ENCODE measurements at places on chromosomes 3 and 15.

GRCh38 chr15:55856506-55857164 is 113.7 kb upstream of the PRTG start:
- no peak for DNase-seq
- H3K4me3 ChIP-seq = no peak overlapping the region
- H3K27me3 ChIP-seq = no peaks in the 10 kb centered on the region
- H3K27ac ChIP-seq = no peak overlapping the region
- H3K36me3 ChIP-seq = peaks cover 5% of the 10 kb centered on the region

GRCh38 chr3:48408823-48409281 is 21.0 kb downstream of the PLXNB1 start:
- no peaks in the 10 kb centered on the region for H3K27me3 ChIP-seq
- DNase-seq = no peak
- no peaks in the 10 kb centered on the region for H3K4me1 ChIP-seq
- H3K4me3 ChIP-seq = no peak overlapping the region

GRCh38 chr15:32956006-32956405 is 238.2 kb downstream of the GREM1 start:
- H3K27ac ChIP-seq = no peak overlapping the region
- H3K27me3 ChIP-seq = peaks cover 8% of the 10 kb centered on the region
- DNase-seq = no peak
- no peak overlapping the region for H3K4me3 ChIP-seq
- H3K4me1 ChIP-seq = no peaks in the 10 kb centered on the region

- H3K4me1 ChIP-seq = peaks cover 2% of the 10 kb centered on the region
- H3K4me3 ChIP-seq = no peak overlapping the region
- no peaks in the 10 kb centered on the region for H3K36me3 ChIP-seq
- H3K27me3 ChIP-seq = no peaks in the 10 kb centered on the region
- no peak for DNase-seq
Observed at GRCh38 chr3:143668924-143669790, 179.1 kb downstream of the SLC9A9 start.

- no peak overlapping the region for H3K27ac ChIP-seq
- H3K4me3 ChIP-seq = no peak overlapping the region
- H3K27me3 ChIP-seq = no peaks in the 10 kb centered on the region
Observed at GRCh38 chr3:2802429-2802828, 307.7 kb downstream of the IL5RA start.

DNA sequence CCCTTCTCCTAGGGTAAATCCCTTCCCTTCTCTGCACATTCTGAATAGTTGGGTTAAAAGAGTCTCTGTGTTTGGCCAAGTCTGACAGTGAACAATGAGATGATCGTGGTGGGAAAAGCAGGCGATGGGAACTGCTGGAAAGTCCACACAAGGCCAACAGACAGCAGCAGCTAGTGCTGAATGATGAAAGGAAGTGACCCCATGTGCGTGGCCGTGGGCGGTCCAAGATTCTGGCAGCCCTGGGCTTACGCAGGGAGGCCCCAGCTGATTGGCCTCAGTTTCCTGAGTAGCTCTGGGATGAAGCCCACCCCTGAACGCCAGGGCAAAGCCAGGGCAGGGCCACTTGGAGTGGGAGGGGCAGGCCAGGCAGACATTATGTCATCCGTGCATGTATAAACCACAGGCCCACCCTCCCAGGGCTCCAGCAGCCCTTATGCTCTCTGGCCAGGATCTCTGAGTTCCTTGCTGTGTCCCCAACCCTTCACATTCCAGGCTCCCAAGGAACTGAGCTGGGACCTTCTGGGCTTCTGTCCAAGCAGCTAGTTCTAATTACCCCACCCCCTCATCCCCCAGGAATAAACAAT is 57.8 kb downstream of the CDC25A start:
- H3K4me3 ChIP-seq = no peak overlapping the region
- H3K27ac ChIP-seq = peak overlapping the region; percentile 17
- H3K4me1 ChIP-seq = no peaks in the 10 kb centered on the region
- no peaks in the 10 kb centered on the region for H3K36me3 ChIP-seq
- H3K27me3 ChIP-seq = no peaks in the 10 kb centered on the region

- DNase-seq = peak; percentile 12
- no peaks in the 10 kb centered on the region for H3K27me3 ChIP-seq
- H3K4me1 ChIP-seq = no peaks in the 10 kb centered on the region
- H3K36me3 ChIP-seq = no peaks in the 10 kb centered on the region
Observed at GRCh38 chr3:127409421-127410136, 121.7 kb upstream of the PRR20G start.

GRCh38 chr15:62428851-62429598 is 263.9 kb upstream of the C2CD4B start:
- H3K27me3 ChIP-seq = no peaks in the 10 kb centered on the region
- no peaks in the 10 kb centered on the region for H3K36me3 ChIP-seq
- no peaks in the 10 kb centered on the region for H3K4me1 ChIP-seq
- DNase-seq = no peak
- H3K27ac ChIP-seq = no peak overlapping the region
- H3K4me3 ChIP-seq = no peak overlapping the region

GRCh38 chr3:67302489-67302888 is 304.4 kb downstream of the KBTBD8 start:
- no peaks in the 10 kb centered on the region for H3K27me3 ChIP-seq
- H3K27ac ChIP-seq = no peak overlapping the region
- H3K4me3 ChIP-seq = no peak overlapping the region

DNA sequence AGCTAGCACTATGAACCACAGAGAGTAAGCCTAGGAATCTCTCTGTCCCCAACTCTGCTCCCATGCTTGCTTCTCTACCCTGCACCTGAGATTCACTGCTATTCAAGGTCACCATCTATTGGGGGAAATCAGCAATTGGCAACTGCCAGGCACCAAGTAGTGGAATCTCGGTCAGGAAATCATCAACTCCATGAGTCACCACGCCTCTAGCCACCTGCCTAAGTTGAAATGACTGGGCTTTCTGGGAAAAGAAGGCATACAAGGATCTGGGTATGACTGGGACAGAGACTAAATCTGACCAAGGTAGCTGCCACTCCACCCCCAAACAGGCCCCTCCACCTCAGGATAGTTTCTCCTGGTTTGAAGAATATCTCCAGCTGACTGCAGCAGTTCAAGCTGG is 464.1 kb upstream of the CBLB start:
- no peak for DNase-seq
- H3K4me3 ChIP-seq = no peak overlapping the region
- no peak overlapping the region for H3K27ac ChIP-seq
- H3K4me1 ChIP-seq = no peaks in the 10 kb centered on the region

DNA sequence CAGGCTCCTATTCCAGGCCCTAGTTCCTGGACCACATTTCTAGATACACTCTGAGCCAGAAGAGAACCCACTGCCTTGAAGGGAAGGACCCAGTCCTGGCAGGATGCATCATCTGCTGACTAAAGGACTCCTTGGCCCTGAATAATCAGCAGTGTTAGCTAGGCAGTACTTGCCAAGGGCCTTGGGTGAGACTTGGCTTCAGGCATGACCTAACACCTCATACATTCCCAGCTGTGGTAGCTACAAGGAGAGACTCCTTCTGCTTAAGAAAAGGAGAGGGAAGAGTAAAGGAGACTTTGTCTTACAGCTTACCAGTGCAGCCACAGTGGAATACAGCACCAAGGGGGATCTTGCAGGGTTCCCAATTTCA is 26.4 kb downstream of the PEAK1 start:
- DNase-seq = no peak
- no peaks in the 10 kb centered on the region for H3K27me3 ChIP-seq
- no peak overlapping the region for H3K27ac ChIP-seq
- no peaks in the 10 kb centered on the region for H3K4me1 ChIP-seq
- no peak overlapping the region for H3K4me3 ChIP-seq

GRCh38 chr3:88167704-88168103 is 17.9 kb downstream of the C3orf38 start:
- no peaks in the 10 kb centered on the region for H3K36me3 ChIP-seq
- no peak overlapping the region for H3K27ac ChIP-seq
- H3K4me3 ChIP-seq = no peak overlapping the region
- H3K27me3 ChIP-seq = no peaks in the 10 kb centered on the region
- no peaks in the 10 kb centered on the region for H3K4me1 ChIP-seq
- DNase-seq = no peak

GRCh38 chr15:28961391-28961790 is 75.6 kb downstream of the APBA2 start:
- H3K27me3 ChIP-seq = no peaks in the 10 kb centered on the region
- H3K36me3 ChIP-seq = no peaks in the 10 kb centered on the region
- no peaks in the 10 kb centered on the region for H3K4me1 ChIP-seq
- H3K4me3 ChIP-seq = no peak overlapping the region
- DNase-seq = peak; percentile 27

- H3K4me3 ChIP-seq = no peak overlapping the region
- H3K27ac ChIP-seq = no peak overlapping the region
- H3K36me3 ChIP-seq = no peaks in the 10 kb centered on the region
- DNase-seq = no peak
- no peaks in the 10 kb centered on the region for H3K27me3 ChIP-seq
- peaks cover 6% of the 10 kb centered on the region for H3K4me1 ChIP-seq
Observed at GRCh38 chr3:66993082-66993481, 5.0 kb upstream of the KBTBD8 start.

DNA sequence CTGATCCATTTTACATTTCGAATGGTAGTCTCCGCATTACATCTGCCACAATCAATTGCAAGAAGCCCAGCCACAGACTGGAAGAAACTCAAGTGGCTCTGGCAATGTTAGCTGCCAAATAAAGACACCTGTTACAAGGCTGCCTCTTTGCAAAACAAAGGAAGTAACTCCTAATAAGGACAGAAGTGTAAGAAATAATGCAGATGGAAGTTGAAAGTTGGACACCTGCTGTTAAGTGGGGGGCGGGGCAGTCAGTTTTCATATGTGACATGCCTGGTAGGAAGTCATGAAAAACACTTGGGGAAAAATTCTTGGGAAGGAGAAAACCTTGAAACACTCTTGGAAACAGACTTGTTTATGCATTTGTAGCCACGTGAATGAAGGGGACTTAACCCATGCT is 54.1 kb upstream of the ATP2C1 start:
- H3K4me1 ChIP-seq = no peaks in the 10 kb centered on the region
- H3K27me3 ChIP-seq = no peaks in the 10 kb centered on the region
- no peak for DNase-seq
- no peak overlapping the region for H3K27ac ChIP-seq
- H3K36me3 ChIP-seq = no peaks in the 10 kb centered on the region

DNA sequence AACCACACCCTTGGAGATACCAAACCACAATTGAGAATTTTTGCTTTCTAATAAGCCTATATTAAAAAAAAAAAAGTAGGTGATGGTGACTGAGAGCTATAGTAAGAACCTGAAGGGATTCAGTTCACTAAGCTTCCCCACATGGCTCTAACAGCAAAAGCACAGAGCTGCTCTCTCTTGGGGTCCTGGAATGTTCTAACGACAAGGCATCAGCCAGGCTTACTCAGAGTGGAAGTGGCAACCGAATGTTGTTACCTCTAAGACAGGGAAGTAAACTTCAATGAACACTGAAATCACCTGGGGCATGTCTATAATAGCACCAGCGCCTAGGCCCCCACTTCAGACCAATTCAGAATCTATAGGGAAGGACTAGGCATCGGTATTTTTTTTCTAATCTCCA is 397.7 kb downstream of the MAGI1 start:
- no peaks in the 10 kb centered on the region for H3K27me3 ChIP-seq
- no peaks in the 10 kb centered on the region for H3K4me1 ChIP-seq
- no peak overlapping the region for H3K27ac ChIP-seq
- no peaks in the 10 kb centered on the region for H3K36me3 ChIP-seq
- no peak for DNase-seq
- no peak overlapping the region for H3K4me3 ChIP-seq

GRCh38 chr15:52559575-52559974 is 9.3 kb downstream of the ARPP19 start:
- peaks cover 7% of the 10 kb centered on the region for H3K4me1 ChIP-seq
- DNase-seq = no peak
- no peaks in the 10 kb centered on the region for H3K27me3 ChIP-seq
- no peak overlapping the region for H3K4me3 ChIP-seq
- peaks cover 7% of the 10 kb centered on the region for H3K36me3 ChIP-seq

DNA sequence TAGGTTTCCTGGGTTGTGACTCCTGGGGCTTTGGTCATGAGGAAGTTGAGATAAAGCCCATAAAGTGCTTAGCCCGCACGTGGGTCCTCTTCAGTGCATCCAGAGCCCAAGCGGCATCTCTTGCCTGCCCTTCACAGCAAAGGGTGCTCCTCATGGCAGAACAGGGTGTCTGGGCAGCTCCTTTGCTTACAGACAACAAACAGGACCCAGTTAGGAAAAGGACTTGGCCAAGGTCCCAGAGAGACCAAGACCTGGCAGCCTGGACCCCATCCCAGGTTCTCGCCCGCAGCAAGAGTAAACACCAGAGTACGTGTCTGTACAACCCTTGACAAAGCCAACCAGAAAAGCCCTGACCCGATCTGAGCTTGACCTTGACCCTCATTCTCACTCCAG is 27.0 kb downstream of the ALS2CL start:
- H3K27me3 ChIP-seq = no peaks in the 10 kb centered on the region
- H3K27ac ChIP-seq = no peak overlapping the region
- H3K4me1 ChIP-seq = peaks cover 24% of the 10 kb centered on the region
- H3K36me3 ChIP-seq = peaks cover 6% of the 10 kb centered on the region

DNA sequence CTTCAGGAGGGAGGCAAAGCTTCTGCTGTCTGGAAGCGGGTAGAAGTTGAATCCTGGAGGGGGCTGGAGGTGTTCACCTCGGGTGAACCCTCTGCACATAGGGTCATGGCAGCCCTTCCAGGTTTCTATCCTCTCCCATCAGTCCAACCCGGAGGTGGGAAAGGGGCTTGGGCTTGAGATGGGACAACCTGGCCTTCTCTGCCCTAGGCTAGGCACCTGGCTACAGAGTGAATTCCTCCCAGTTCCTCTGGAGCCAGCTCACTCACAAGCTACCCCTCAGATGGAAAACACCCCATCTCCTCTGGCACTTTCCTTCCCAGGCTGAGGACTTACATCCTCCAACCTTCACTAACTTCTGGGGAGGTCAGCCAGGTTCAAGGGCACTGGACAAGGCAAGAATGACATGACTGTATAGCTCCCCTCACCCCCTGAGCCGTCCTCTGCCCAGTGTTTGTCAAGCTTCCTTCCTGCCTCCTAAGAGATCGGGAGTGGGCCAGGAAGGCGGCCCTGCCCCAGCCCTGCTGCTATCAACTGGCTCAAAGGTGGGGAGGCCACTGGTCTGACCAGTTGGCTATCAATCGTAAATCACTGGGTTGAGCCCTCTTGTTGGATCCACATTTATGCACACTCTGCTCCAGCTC is 45.8 kb downstream of the KLF15 start:
- no peak overlapping the region for H3K27ac ChIP-seq
- no peaks in the 10 kb centered on the region for H3K4me1 ChIP-seq
- H3K4me3 ChIP-seq = no peak overlapping the region
- no peak for DNase-seq
- H3K36me3 ChIP-seq = no peaks in the 10 kb centered on the region
- H3K27me3 ChIP-seq = no peaks in the 10 kb centered on the region

- DNase-seq = no peak
- H3K4me3 ChIP-seq = no peak overlapping the region
- H3K4me1 ChIP-seq = no peaks in the 10 kb centered on the region
- no peak overlapping the region for H3K27ac ChIP-seq
- no peaks in the 10 kb centered on the region for H3K27me3 ChIP-seq
- no peaks in the 10 kb centered on the region for H3K36me3 ChIP-seq
Observed at GRCh38 chr3:21912711-21913110, 161.7 kb upstream of the ZNF385D start.

GRCh38 chr3:122795674-122796195 is 866 bp downstream of the SLC49A4 start:
- peak overlapping the region; percentile 79 for H3K4me3 ChIP-seq
- DNase-seq = no peak
- H3K36me3 ChIP-seq = no peaks in the 10 kb centered on the region
- H3K4me1 ChIP-seq = peaks cover 22% of the 10 kb centered on the region
- H3K27me3 ChIP-seq = no peaks in the 10 kb centered on the region

- no peak overlapping the region for H3K27ac ChIP-seq
- H3K4me3 ChIP-seq = no peak overlapping the region
Observed at GRCh38 chr3:156837115-156837514, 11.0 kb downstream of the LEKR1 start.

GRCh38 chr3:48518638-48519276 is 14.8 kb upstream of the SHISA5 start:
- no peaks in the 10 kb centered on the region for H3K4me1 ChIP-seq
- DNase-seq = no peak
- no peak overlapping the region for H3K4me3 ChIP-seq

All from liver (tissue), 10 donors.